NT2/D1 (cell line): ENCODE measurements at places on chromosomes 3 and 15.

GRCh38 chr3:65974509-65974908, 64.2 kb downstream of the MAGI1 start:
- DNase-seq, result no peak

DNA sequence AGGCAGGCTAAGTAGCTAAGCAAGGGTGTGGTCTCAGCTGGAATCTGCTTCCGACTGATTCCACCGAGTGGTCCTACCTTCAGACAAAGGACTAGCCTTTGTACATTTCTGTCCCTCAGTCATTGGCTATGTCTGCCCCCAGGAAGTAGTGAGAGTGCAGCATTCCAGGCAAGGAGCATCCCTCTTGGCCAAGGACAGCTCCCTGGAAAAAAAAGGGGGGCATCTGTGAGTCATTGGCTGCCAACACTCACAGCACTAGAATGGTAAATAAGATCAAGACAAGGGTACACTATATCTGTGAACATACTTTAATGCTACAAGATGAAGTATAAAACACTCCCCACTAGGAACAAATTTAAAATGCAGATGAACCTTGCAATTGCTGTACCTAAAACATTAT, 66.8 kb downstream of the STAC start:
- no peak for DNase-seq

- DNase-seq, result no peak
These were observed 37.2 kb downstream of the KLHL18 start for GRCh38 chr3:47319956-47320355.

GRCh38 chr3:124504332-124505059, 225.8 kb upstream of the UMPS start:
- no peak for DNase-seq

GRCh38 chr15:67358812-67359211, 104.2 kb downstream of the IQCH start:
- DNase-seq, result no peak
